ENCODE measurements at places on chromosomes 13 and 19.

DNA sequence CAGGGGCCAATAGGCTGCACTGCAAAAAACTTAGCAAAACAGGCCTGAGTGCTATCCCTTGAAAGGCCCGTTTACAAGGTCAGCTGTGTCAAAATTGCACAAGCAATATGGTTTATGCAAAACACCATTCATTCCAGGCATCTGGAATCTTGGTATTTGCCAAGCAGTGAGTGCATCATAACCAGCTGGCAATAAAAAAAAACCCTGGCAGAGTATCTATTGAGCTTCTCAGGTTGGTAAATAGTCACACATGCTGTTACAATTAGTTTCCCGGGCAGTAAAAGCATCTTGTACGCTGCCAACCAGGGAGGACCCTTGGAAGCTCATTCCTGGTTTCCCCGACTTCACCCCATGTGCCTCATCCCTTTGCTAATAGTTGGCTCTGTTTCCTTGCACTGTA lies 21.3 kb downstream of the ZNF77 start:
- no peak for DNase-seq

DNA sequence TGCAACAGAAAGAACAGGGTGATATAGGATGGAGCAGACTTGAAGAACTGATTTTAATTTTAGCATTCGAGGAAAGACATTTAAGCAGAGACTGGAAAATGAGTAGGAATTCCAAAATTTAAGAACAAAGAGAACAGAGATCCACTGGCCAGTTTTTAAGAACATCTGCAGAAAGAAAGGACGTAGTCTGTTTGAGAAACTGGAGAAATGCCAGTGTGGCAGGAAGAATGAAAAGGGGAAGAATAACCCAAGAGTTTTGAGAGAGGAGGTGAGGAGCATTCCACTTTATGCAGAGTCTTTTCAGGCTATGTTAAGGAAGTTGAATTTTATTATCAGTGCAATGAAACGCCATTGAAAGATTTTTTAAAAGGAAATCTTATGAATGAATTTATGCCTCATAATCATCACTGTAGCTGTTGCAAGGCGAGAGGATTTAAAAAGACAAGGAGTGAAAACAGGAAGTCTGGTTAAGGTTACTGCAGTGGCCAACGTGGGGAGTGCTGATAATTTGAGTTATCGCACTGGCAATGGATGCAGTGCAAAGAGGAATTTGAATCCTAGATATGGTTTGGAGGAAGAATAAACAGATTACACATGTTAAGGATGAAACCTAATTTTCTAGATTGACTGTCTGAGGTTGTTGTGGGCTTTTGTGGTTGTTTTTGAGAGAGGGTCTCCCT lies 253.8 kb downstream of the DACH1 start:
- no peak for DNase-seq

GRCh38 chr13:42996584-42996983 lies 4.5 kb upstream of the EPSTI1 start:
- no peak for DNase-seq

DNA sequence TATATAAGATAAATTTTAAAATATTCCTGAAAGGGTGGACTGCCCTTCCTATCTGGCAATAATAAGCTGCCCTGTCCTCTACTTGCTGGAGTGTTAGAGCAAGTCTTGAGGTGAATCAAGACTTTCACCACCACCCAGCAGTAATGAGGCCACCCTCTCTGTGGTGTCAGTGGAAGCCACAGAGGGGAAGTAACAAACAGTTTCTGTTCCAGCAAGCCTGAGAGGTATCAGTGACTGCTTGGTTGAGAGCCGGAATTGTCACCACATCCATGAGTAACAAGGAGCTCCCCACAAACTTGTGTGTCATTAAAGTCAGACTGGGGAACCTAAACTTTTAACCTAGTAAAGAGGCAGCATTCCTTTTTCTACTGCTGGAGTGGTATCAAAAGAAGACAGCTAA lies 532.7 kb upstream of the SPRY2 start:
- DNase-seq: no peak

- DNase-seq: no peak
Measured at GRCh38 chr13:56066321-56066720, 1074.4 kb upstream of the PRR20A start.

GRCh38 chr13:59901191-59901590 lies 262.5 kb downstream of the DIAPH3 start:
- DNase-seq: no peak

DNA sequence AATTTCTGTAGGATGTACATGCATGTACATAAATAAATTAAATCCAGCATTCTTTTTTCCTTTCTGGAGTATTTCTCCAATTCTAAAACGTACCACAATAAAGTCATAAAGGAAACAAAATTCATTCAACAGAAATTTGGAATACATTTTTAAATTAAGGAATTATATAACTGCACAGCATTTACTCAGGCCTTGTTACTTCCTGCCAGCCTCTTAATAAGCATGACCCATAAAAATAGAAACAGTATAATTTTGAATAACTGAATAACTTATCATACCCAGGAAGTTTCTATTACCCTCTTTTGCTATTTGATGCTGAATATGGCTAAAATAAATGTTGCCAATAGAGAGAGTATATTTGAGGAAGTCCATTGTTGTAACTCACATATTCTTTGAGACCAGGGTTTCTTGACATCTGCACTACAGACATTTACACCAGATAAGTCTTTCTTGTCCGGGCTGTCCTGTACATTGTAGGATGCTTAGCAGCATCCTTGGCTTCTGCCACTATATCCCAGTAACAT lies 178.2 kb downstream of the KLF12 start:
- no peak for DNase-seq

DNA sequence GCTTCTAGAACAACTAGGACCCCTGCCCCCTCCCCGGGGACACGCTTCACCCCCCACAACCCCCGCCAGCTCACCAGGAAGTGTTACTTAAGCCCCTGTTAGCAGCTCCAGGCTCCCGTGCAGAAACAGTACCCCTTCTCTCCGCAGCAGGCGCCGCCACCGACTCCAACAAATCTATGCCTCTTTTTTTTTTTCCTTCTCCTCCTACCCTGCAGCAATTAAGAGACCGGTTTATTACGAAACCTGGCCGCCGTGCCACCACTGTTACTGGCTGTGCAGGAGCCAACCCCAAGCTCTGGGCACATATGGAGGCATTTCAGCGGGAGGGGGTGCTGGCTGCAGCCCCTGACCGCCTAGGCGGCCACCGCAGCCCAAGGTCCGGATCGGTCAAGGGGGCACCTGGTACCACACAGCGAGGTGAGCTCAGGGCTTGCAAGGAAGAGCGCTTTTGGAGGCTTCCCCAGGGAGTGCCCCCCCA lies 2.4 kb downstream of the GADD45B start:
- peak; percentile 41 for DNase-seq

DNA sequence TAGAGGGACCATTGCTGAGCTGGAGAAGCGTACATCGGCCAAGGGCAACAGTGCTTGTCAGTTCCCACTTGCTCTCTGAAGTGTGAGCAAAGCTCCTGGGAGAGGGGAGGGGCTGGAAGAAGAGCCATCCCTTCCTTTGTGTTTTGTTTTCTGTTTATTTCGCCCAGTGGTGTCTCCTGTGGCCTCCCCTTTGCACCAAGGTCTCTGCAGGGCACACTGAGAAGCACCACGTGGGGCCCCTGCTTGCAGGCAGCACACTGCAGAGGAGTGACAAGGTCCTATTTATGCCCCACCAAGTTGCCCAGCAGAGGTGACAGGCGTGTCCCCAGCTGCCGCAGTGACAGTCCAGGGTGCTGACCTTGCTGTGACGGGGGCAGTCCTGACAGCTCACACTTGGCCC lies 24.0 kb downstream of the GRIN2D start:
- DNase-seq: no peak

- DNase-seq: no peak
Measured at GRCh38 chr19:14006766-14007562, 844 bp upstream of the RFX1 start.

DNA sequence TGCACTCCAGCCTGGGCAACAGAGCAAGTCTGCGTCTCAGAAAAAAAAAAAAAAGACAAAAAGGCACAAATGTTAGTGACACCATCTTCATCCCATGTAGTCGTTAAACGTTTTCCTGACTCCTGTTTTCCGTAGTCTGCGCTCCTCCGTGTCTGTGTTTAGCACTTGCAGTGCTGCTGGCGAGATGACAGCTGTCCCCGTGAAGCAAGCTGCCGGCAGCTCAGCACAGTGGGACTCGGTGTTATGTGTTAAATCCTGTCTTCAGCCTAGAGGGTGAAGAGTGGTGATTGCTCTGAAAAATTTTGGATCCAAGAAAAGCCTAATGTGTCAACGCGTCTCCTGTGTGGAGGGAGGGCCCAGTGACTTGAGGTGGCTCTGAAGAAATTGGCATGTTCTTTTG lies 18.4 kb downstream of the UBXN6 start:
- no peak for DNase-seq

DNA sequence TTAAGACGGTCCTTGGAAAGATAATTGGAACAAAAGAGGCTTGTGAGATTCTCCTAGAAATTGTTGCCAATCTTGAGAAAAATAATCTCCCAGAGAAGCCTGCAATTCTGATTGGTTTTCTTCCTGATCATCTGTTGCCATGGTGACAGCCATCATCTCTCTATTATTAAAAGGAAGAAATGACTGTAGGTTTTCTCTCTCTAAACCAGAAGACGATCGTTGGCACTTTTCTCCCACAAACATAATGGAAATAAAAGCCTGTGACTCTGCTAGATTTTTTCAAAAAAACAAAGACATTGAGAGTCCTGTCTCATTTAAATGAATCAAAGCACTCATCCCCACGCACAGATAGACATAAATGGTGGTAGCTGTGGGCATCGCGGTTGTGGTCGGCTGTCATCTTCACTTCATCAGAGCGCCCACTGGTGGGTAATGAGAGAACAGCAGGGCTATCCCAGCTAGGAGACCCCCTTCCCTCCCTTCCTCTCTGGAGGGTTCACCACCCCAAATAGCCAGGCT lies 21.7 kb upstream of the CALM3 start:
- peak; percentile 43 for DNase-seq

- no peak for DNase-seq
Measured at GRCh38 chr13:113509989-113510388, 19.5 kb upstream of the DCUN1D2 start.

DNA sequence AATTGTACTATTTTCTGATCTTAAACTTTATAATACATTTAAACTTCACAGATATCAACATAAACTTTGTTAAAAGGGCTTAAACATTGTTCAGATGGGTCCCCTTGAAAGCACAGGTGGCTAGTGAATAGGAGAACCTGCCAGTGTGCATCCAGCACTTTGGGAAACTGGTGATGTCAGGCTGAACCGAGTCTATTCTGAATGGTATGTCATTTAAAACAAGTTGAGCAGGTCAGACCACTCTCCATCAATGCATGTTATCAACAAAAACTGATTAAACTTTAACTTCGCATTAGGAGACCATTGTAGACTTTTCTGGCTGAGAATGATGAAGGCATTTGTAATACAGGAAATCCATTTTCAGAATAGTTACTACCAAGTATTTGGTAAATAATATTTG lies 50.1 kb upstream of the FREM2 start:
- no peak for DNase-seq

- DNase-seq: no peak
Measured at GRCh38 chr13:93304868-93305613, 78.4 kb downstream of the GPC6 start.

DNA sequence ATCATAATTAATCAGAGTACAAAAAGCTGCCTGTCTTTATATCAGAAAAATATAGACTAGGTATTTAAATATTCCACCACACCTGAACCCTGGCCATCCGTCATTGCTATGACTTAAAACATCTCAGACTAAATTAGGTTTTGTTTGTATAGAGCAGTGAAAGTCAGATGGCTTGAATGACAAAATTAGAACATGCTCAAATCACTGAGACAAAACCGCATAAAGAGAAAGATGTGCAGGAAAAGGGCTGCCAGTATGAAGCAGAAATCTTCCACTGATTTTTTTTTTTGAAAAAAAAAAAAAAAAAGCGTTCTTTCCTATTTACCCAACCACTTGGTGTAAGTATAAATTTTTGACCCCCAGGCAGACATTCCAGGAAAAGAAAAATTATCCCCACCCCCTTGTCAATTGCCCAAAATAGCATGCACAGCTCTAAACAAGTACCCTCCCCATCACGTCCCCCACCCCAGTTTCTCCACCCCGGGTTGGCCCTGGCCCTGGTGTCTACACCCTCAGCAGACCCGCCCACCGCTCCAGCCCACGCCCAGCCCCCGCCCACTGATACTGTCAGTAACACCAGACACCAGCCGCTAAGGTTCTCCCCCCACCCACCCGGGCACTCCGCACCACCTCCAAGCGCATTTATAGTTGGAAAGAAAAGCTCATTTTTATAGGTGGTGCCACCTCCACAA lies 118.6 kb downstream of the URI1 start:
- no peak for DNase-seq

DNA sequence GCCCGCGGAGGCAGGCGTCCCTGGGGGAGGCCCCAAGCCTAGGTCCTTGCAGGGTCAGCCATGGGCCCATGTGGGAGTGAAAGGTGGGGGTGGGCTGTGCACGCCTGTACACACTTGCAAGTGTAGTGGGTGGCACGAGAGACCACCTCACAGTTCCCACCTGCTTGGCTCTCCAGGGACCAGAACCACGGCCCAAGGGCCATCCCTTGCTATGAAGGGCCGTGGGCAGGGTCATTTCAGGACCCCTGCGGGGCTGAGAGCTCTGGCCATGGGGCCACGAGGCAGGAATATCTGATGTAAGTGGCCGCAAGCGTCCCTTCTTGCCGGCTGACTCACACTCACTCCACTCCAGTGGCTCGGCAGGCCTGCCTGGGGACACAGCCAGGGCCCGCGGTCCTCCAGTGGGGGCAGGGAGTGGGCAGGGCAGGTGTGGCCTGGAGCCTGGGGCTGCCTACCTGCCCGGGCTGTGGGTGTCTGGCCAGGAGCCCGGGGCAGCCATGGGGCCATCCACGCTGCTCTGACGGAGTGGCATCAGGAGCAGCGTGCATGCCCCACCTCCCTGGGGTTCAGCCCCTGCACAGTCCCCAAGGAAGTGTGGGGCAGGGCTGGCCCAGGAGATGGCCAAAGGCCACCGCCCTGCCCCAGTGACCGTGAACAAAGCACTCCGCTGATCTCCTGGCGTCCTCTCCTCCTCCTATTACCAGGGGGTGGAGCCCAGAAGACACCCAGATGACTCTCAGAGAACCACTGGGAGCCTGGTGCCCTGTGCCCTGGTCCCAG lies 8.6 kb upstream of the MKNK2 start:
- no peak for DNase-seq

DNA sequence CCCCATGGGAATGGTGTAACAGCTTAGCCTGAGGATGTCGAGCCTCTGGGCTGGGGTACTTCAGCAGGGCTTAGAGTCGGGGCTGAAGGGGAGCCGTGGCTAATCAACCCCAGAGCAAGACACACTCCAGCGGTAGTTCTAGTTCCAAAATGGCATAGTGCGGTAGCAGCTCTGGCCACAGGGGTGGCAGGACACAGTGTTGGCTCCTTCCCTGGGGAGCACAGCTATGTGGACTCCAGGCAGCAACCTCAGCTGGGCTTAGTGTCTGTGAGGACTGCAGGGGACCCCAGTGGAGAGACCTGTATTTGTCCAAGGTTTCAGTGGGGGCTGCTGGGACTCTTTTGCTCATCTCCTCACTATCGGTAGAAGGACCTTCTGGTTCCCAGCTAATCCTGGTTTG lies 70.8 kb upstream of the PCDH20 start:
- no peak for DNase-seq

- no peak for DNase-seq
Measured at GRCh38 chr13:87837946-87838345, 166.8 kb downstream of the SLITRK5 start.

- DNase-seq: no peak
Measured at GRCh38 chr13:86826232-86826631, 844.9 kb upstream of the SLITRK5 start.
